ENCODE measurements at places on chromosomes 5 and 9.

DNA sequence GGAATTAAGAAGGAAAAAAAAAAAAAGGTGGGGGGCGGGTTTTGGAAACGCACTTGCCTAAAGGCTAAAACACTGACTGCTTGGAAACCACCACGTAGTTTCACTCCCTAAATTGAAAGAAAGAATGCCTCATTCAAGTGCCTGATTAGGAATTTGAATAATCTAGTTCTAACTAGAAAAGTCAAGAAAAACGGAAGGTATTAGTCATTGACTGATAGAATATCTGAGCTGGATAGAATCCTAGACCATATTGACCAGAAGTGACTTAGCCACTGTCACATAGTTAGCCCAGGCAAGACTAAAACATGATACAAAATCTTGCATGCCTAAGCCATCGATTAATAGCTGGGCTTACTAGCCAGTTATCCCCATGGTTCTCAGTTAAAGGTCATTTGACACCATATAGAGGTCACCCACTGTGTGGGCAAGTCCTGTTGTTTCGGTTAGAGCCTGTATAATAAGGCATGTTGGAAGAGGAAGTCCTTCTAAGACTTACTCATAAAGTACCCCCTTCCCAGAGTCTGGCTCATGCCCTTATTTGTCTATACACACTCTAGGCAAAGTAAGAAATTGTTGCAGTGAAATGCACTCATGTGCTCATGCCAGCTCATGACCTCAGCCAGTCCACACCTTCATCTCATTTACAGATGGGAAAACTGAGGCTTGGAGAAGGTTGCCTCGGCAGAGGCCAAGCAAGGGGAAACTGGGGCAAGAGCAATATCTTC, 40.2 kb downstream of the SH3RF2 start:
- no peak for DNase-seq

DNA sequence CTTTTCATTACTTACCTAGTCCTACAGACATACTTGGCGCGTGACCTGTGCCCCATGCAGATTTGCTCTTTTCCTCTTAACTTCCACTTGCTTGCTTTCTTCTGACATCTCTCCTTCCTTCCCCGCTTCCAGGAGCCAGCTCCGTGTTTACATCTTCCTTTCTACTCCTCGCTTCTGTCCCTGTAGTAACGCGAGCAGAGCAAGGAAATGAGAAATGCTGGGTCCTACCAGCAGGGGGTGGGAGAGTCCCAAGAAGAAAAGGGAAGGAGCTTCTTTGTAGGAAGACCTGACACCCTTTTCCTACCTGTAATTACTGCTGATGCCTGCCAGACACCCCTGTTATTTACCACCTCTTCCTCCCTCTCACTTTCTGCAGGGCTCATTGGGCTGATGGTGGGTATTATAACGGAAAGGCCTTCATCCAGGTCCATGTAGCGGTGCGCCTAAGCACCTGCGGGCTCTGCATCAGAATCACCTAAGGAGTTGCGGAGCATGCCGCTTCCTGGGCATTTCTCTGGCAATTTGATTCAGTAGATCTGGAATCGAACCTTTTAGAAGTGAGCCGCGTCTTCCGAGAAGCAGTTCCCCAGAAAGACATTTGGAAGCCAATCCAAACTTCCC, 1260.8 kb upstream of the WWC1 start:
- DNase-seq, result no peak

DNA sequence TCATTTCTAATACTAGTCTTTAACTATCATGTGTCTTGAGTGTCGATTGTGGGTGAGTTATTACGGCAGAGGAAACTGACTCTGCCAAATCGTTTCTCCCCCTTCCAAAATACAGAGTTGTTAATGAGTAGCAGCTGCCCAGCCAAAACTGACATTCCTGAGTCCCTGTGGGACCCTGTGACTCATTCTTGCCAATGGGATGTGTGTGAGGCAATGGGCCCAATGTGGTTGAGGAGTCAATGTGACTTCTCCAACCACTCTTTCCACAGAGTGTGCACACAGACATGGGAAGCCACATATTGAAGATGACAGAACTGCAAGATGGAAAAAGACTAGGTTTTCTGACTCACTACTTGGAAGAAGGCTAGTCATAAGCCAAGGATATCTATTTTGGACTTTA, 434.7 kb downstream of the DTWD2 start:
- DNase-seq, result no peak

DNA sequence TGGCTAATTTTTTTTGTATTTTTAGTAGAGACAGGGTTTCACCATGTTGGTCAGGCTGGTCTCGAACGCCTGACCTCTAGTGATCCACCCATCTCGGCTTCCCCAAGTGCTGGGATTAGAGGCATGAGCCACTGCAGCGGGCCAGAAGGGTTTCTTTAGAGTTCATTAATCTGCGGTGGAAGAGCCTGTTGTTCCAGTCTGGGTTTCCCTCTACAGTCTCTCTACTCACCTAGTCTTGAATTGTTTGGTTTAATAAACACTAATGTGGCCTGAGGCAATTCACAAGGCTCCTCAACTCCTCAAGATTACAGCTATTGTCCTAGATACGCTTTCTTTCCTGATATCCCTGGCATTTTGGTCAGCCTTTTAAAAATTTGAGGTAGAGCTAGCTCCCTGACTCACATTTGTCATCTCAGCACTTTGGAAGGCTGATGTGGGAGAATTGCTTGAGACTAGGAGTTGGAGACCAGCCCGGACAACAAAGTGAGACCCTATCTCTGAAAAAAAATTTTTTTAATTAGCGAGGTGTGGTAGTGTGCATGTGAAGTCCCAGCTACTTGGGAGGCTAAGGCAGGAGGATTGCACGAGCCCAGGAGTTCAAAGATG, 4.6 kb upstream of the SAR1B start:
- no peak for DNase-seq

DNA sequence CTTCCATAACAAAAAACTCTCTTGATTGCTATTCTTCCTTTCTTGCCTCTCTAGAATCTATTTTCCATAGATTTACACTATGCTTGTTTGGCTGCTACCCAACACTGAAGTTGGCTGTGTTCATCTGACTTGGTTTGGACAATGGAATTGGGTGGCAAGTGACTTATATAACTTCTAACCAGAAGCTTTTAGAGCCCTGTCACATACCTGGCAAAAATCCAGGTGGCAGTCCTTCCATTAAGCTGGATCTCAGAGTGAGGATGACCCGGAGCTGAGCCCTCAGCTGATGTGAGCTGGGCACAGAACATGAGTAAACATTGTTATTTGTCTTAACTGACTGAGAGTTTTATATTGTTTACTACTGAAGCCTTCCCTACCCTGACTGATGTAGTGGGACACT, 225.7 kb downstream of the TLR4 start:
- peak; percentile 43 for DNase-seq

DNA sequence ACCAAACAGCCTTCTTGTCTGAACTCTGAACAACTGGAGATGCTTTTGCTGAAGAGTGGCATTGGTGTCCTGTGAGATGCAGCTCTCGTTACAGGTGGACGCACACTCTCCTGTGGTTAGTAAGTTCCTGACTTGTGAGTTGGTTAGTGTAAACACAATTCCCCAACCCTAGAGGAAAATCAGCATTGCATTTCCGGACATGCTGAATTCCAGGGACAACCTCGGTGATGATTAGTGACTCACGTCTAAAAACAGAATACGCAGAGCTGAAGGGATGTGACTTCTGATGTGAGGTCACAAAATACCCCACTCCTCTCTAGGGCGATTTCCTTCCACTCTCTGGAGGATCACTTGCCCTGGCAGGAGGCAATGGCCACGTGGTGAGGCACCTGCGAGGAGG, 5.0 kb downstream of the OR2V2 start:
- DNase-seq, result no peak

DNA sequence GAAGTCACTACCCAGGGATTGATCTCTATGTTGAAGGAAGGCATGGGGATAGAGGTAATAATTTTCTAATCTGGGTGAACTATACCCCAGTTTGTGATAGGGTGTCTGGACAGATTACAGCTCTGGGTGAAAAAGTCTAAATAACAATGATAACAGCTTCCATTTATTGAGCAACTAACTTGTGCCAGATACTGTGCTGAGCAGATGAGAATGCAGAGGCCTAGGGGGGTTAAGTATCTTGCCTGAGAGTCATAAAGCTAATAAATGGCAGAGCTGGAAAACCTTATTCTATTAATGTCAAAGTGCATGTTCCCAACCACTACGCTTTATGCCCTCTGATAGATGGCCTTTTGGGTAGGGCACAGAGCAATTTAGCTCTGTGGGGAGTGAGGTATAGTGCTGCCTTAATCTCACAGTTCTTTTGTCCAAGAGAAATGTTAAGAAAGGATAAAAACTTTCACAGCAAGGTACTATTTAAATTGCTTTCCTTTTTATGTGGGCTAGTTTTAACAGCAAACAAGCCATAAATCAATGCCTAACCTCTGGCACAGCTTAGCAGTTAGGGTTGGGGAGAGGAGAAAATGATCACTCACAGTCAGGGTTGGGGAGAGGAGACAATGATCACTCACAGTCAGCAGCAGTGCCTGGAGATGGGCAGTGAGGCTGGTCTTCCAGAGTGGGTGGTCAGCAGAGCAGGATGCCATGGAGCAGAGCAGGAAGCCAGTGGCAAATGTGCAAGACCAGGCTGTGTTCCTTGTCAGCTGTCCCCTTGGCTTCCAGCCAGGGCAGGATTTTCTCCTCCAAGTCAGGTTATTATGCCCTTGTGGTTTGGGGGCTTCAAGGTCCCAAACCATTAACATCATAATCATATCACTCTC, 187.0 kb downstream of the CARTPT start:
- DNase-seq, result no peak

- no peak for DNase-seq
Observed at GRCh38 chr5:64880821-64881220, 112.1 kb downstream of the CWC27 start.

GRCh38 chr9:36317766-36318165, 59.5 kb upstream of the GNE start:
- DNase-seq, result peak; percentile 82

- DNase-seq, result no peak
Observed at GRCh38 chr9:137449931-137450538, 8.9 kb upstream of the ENTPD8 start.

DNA sequence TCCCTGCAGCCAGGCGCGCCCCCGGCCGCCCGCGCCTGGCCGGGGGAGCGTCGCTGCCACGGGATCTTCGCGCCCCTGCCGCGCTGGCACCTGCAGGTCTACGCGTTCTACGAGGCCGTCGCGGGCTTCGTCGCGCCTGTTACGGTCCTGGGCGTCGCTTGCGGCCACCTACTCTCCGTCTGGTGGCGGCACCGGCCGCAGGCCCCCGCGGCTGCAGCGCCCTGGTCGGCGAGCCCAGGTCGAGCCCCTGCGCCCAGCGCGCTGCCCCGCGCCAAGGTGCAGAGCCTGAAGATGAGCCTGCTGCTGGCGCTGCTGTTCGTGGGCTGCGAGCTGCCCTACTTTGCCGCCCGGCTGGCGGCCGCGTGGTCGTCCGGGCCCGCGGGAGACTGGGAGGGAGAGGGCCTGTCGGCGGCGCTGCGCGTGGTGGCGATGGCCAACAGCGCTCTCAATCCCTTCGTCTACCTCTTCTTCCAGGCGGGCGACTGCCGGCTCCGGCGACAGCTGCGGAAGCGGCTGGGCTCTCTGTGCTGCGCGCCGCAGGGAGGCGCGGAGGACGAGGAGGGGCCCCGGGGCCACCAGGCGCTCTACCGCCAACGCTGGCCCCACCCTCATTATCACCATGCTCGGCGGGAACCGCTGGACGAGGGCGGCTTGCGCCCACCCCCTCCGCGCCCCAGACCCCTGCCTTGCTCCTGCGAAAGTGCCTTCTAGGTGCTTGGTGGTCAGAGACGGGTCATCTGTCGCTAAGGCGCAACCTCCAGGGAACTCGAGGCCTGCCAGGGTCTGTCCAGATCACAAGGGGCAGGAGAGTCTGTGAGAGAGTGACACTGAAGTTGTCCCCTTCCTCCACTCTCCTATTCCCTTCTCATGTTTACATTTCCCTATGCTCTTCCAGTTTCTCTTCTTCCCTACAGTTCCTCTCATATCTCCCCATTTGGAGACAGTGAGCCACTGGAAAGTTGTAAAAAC, 1.3 kb downstream of the GPR150 start:
- no peak for DNase-seq

DNA sequence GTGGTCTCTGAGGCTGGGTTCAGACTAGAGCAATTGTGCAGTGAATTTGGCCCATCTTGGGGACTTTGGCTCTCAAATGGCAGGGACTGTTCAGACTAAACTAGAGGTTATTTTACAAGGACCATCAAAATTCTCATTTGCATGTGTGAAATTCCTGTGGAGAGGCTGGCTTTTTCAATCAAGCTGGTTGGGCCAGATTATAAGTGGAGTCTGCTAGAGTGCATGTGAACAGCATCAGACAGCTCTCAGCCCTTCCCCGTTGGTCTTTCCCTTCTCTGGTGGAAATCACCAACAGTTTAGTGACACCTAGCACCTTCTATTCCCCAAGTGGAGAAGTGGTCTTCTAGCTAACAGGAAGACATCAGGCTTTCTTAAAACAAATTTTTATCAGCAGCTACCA, 301.3 kb downstream of the CWC27 start:
- DNase-seq, result no peak

DNA sequence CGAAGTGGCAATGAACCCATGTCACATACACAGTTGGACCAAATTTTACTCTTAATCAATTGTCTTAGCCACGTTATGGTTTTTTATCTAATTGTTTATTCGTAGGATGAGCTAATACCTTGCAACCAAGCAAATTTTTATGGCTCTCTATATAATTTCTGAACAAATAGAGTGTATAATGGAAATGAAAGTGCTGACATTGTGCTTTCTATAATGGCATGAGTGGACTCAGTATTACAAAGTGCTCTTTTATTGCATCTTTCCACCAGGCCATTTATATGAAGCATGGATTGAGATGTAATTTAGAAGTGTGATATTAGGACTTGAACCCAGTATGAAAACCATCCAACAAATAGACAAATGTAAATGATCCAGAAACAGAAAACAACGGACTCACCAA, 1096.0 kb downstream of the DTWD2 start:
- DNase-seq, result peak; percentile 6

GRCh38 chr5:170573660-170574059, 69.8 kb downstream of the KCNIP1 start:
- no peak for DNase-seq

DNA sequence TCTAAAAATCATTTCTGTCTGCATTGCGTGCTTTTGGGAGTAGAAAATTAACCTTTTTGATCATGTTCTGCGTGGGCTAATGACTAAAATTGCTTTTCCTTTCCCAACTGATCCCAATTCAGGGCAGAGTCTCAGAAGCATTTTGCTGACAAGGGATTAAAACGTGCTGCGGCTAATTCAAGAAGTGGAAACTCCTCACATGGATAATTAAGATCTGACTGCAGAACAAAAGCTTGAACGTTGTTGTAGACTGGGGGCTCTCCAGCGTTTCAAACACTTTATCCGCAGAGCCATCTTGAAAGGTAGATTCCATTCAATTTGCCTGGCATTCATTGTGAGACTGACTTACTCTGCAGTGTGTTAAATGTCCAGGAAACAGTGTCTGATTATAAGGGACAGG, 485.3 kb upstream of the DMAC1 start:
- DNase-seq, result no peak

DNA sequence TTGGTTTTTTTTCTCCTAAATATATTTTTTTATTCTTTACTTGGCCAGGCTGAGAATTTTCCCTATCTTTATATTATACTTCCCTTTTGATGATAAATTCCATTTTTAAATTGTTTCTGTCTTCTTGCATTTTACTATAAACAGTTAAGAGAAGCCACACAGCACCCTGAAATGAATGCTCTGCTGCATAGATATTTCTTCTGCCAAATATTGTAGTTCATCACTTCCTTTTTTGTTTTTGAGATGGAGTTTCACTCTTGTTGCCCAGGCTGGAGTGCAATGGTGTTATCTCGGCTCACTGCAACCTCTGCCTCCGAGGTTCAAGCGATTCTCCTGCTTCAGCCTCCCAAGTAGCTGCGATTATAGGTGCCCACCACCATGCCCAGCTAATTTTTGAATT, 8.5 kb upstream of the INIP start:
- DNase-seq, result no peak

All from DMS153 (cell line).